ELR (cell line): ENCODE measurements at places on chromosomes 6 and 20.

DNA sequence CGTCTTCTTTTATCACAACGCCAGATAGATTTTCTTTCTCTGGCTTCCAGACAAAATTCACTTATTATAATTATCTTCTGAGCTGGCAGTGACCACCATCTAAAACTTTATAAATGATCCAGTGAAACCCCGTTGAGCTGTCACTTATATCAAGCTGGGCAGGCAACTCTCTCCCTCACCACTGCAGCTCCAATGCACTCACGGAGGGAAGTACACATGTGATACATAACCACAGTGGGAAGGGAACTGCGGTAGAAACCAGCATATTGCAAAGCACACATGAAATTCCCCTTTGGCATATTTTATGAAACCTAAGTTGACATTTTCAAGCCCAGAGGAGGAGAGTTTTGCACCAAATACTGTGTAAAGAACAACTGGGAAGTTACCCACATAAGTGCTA, 536.9 kb downstream of the HACE1 start:
- DNase-seq = no peak

GRCh38 chr6:2028457-2029038, 216.9 kb downstream of the GMDS start:
- DNase-seq = no peak

DNA sequence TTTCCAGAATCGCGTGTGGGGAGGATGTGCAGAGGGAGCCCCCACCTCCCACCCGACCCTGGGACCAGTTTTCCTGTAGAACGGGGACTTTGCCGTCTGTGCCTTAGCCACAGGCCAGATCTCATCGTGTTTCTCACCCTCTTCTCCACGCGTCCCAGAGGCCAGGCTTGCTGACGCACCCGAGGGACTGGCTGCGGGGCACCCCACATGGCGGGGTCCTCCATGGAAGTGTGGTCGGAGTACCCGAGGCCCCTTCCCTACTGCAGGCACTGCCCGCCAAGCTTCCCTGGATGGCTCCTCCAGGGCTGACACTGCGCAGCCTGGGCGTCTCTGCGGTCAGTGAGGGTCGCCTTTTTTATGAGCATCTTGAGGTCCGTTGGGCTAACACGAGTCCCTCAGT, 346.5 kb downstream of the CDH4 start:
- DNase-seq = no peak

DNA sequence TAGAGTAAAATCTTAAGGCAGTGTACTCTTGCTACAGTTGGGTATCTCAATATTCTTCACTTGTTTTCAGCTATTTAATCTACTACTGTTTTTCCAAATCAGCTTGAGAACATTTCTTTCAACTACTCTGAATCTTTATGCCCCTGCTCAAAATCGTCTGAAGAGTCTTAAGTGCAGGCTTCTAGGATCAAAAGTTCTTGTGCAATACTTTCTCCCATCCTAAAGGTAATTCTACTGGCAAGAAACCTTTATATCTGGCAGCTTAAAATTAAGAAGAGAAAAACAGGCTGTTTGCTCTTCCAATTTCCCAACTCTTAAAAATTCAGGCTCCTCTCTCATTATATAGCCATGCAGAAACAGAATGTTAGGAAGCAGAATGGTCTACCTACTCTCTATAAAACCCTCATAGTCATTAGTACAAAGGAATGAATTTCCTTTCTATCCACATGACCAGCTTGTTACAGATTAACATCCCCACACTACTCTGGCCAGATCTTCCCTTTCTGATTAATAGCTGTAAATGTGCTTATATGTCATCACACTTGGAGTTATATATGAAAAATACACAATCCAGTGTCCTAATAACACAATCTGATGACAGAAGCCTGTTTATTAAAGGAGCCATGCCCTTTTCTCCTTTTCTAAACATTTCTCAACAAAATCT, 122.2 kb upstream of the FAM184A start:
- no peak for DNase-seq

DNA sequence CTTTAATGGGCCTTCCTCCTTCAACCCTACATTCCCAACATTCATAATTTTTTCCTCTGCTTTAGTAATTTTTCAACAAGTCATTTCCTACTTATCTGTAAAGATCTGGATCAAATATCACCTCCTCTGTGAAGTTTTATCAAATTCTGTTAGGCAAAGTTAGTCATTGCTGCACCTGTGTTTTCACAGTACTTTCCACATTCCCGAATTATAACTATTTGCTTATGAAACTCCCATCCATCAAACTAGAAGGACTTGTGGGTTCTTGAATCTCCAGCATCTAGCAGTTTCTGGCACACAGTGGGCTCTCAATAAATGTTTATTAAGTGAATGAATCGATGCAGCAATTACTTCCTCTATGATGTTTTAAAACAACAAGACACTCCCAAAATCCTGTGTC, 257.6 kb downstream of the HDGFL1 start:
- no peak for DNase-seq

DNA sequence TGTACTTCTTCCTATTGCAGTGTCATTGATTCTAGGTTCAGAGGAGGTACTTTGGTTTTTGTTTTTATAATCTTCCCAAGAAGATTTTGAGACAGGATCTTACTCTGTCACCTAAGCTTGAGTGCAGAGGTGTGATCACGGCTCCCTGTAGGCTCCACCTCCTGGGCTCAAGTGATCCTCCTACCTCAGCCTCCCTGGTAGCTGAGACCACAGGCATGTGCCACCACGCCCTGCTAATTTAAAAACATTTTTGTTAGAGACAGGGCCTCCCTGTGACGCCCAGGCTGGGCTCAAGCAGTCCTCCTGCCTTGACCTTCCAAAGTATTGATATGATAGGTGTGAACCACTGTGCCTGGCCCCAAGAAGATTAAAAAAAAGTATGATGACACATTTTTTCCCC, 3.4 kb upstream of the SLC17A5 start:
- no peak for DNase-seq

DNA sequence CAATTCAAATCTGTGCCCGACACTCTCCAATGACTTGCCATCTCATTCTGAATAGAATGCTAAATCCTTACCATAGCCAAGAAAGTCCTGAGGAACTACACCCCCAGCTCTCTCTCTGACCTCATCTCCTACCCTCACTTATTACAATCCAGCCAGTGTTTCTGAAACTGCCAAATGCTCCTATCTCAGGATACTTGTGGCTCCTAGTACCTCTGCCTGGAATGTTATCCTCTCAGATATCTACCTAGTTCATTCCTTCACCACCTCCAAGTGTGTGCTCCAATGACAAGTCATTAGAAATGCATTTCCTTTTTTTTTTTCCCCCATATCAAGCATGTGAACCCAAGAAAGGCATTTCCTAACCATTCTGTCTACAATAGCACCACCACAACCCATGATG, 24.4 kb downstream of the ZNF184 start:
- no peak for DNase-seq

DNA sequence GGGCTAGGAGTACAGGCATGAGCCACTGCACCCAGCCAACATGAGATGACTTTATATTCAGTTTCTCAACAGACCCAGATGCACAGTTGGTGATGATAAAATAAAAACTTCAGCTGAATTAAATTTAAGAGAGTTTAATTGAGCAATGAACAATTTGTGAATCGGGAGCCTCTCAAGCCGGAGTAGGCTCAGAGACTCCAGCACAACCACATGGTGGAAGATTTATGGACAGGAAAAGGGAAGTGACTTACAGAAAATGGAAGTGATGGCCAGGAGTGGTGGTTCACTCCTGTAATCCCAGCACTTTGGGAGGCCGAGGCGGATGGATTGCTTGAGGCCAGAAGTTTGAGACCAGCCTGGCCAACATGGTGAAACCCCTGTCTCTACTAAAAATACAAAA, 10.4 kb upstream of the BCAS4 start:
- no peak for DNase-seq

- no peak for DNase-seq
Observed at GRCh38 chr6:313087-313486, 20.8 kb downstream of the DUSP22 start.

DNA sequence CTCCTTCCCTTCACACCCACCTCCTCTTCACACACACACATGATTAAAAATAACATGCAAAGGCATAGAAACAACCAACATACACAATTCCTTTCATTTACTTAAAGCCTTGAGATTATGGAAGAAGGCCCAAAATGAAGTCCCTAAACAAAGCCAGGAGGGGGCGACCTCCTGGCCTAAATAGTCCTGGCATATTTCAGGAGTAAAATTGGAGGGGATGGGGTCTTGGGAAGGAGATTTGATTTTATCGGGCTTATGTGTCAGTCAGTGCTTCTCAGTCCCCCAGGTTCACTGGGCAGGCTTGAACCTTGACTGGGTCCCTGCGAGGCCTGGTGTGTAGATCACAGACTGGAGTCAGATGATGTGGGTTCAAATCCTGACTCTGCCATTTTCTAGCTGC, 266.4 kb downstream of the SAMD5 start:
- peak; percentile 12 for DNase-seq

GRCh38 chr6:34490390-34491090, 24.7 kb downstream of the PACSIN1 start:
- no peak for DNase-seq

- DNase-seq = no peak
Observed at GRCh38 chr6:37283671-37284151, 25.8 kb upstream of the TMEM217 start.

GRCh38 chr6:15090145-15090579, 155.7 kb upstream of the JARID2 start:
- no peak for DNase-seq

DNA sequence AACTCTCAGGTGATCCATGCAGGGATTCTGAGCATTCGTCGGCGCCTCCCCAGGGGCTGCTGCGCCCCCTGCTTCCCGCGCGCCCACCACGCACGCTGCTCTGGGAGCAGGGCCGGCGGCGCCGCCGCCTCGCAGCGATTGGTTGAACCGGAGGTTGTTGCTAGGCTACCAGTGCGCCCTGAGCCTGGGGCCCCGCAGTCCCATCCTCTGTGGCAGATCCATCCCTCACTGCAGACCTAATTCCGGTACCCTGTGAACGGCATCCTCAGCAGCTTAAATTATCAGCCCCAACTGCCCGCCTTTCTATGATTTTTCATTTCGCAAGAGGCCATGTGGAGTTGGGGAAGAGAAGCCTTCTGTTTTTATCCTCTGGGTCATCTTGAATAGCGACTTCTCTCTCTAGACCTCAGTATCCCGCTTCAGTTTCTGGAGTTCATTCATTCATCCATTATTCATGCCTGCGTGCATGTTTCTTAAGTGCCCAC, 15.4 kb downstream of the PNPLA1 start:
- no peak for DNase-seq

- peak; percentile 63 for DNase-seq
Observed at GRCh38 chr6:142746524-142746923, 198.5 kb downstream of the HIVEP2 start.

GRCh38 chr6:16028966-16029365, 99.9 kb upstream of the MYLIP start:
- no peak for DNase-seq

- peak; percentile 56 for DNase-seq
Observed at GRCh38 chr20:16801919-16802651, 53.9 kb downstream of the OTOR start.

- DNase-seq = no peak
Observed at GRCh38 chr20:385448-385847, 4.9 kb downstream of the TRIB3 start.

DNA sequence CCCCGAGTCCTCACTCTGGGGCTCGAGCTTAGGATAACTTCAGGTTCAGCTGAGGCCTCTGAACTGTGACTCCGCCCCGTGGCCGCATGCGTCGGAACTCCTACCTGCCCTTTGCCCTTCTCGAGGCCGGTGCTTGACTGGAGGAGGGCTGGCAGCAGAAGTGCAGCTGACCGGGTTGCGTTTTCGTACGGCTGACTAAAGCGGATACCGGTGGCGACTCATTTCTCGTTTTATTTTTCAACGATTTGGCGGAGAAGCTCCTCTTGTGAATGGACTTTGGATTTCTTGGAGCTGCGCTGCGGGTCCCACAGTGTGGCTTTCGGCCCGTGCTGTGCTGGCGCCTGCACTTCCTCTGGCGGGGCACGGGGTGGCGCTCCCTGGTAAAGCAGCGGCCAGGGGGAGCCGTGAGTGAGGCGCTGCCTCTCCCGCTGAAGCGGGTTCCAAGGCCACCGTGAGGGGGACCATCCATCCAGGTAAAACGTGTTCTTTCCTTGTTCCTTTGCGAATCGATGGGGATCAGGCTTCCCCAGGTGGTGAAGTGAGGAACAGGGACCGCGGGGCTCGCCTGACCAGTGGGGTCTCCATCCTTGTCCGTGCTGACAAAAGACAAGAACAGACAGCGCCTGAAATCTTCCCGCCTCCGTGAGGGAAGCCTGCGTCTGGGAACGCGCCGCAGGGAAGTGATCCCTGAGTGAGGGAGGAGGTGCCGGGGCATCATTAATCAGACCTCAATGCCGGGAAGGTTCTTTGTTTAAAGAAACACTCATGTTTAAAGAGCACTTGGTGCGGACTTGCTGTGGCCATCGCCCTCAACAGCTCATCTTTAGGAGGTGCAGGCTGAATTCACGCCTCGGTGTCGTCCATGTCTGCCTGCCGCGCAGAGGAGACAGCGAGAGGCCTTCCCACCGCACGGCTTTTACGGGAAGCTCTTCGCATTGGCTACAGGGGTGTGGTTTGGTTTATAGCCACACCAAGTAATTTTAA, 38.8 kb downstream of the ERMARD start:
- DNase-seq = peak; percentile 80

DNA sequence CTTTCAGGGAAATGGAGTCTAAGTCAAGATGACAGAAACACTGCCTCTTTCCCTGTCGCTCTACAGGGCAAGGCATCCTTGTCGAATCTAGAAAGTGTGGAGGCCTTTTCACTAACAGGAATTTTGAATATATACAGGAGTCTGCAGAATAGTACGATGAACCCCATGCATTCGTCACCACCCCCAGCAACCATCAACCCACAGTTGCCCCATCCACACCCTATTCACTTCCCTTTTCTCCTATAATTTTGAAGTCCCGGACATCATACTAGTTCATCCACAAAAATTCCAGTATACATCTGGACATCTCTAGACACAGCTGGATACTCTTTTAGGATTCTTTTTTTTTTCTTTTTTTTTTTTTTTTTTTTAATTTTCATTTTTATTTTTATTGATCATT, 80.7 kb upstream of the RIN2 start:
- DNase-seq = no peak

DNA sequence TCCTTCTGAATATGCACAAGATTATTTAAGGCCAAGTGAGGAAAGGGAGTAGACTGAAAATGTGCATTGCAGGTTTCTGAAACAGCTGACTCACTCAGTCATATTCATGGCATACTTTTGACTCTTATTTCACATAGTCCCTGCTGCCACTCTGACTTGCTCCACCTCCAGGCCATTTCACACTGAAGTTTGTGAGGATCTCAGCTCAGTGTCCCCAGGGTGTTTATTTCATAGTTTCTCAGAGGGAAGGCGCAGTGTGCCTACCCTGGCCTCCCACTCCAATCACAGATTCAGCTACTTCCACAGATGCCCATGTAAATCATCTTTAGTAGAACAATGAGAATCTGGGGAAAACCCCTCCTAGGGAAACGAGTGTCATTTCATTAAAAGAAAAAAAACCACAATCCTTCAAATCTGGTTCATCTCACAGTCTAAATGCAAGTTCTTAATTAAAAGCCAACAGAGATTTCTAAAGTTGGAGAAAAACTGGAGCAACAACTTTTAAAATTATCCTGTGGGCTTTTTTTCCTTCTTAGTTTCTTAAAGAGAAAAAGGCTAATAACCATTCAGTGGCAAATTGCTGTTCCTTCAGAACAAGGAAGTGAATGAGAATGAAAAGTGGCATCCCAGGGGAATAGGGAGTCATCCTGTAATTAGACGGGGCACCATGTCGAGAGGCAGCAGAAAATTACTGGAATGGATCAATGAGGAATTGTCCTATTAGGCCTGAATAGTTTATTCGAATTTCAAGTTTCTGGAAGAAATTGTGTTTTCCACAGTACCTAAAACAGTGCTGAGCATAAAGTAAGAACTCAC, 133.6 kb downstream of the TFAP2B start:
- peak; percentile 2 for DNase-seq
